IPS DF 19.7 (cell line): ENCODE measurements at places on chromosomes 1 and 21.

DNA sequence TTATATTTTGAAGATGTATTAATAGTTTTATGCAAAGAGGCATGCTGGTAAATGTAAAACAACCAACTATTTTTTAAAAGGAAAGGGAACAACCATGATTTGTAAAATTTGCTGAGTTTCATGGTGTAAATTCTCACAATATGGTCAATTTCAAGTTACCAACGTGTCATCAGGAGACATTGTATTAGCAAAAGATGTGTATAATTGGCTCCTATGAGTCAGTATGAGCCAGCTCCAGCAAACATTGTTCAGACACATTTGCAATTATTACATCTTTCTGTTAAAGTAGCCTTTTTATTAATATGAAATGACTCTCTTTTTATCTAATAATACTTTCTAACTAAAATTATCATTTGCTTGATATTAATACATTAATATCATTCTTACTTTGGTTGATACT is 15.3 kb downstream of the CFH start:
- no peak for DNase-seq

- DNase-seq: no peak
These were observed 545 bp upstream of the PEF1 start for GRCh38 chr1:31645274-31645568.

GRCh38 chr1:17527036-17527914 is 12.2 kb upstream of the ARHGEF10L start:
- no peak for DNase-seq

- DNase-seq: no peak
These were observed 165.8 kb upstream of the CAMK1G start for GRCh38 chr1:209417761-209418160.

GRCh38 chr1:224914292-224914900 is 15.1 kb upstream of the DNAH14 start:
- DNase-seq: no peak

- DNase-seq: no peak
These were observed 36.4 kb upstream of the TARBP1 start for GRCh38 chr1:234515411-234515810.

GRCh38 chr1:187839873-187840272 is 1011.1 kb downstream of the PLA2G4A start:
- DNase-seq: no peak

DNA sequence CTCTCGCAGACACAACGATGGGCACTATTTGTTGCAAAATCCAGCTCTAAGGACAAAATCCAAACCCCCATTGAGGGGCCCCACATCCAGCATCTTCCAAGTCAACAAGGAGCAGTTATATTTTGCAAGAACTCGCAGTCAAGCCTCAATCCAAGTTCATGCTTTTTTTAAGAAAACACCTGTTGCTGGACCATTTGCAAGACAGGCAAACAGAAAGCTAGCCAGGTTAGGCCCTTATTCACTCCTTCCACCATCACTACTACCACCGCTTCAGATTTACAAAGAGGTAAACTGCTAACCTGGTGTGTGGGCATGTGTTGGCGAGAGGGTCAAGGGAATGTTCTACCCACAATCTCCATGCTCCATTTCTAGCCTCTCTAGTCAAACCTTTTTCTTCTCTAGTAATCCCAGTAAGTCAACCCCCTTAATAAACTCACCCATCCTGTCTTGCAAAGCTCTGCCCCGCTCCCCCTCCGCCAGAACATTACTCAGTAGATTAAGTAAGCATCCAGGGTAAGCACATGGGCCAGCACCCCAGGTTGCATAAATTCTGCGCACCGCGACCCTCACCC is 703 bp downstream of the ERI3 start:
- DNase-seq: no peak

DNA sequence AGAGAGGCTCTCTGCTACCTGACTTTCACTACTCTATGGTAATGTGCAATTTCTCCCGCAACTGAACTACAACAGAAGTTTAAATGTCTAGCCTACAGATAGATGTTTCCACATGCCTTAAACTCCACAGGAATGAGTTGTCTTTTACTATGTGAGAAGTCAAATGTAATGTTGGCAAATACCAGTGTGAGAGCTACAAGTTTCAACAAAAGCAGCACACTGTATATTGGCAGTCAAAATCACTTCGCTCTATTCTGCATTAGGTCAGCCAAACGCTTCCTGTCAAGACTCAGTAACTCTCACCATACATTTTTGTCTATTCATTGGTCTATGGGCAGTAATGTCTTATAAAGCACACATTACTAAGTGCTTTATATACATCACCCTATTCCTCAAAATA is 41.9 kb downstream of the LUZP1 start:
- no peak for DNase-seq

- DNase-seq: no peak
These were observed 26.2 kb downstream of the RSBN1 start for GRCh38 chr1:113786069-113786468.

- DNase-seq: no peak
These were observed 17.5 kb downstream of the NEK7 start for GRCh38 chr1:198174297-198174696.

DNA sequence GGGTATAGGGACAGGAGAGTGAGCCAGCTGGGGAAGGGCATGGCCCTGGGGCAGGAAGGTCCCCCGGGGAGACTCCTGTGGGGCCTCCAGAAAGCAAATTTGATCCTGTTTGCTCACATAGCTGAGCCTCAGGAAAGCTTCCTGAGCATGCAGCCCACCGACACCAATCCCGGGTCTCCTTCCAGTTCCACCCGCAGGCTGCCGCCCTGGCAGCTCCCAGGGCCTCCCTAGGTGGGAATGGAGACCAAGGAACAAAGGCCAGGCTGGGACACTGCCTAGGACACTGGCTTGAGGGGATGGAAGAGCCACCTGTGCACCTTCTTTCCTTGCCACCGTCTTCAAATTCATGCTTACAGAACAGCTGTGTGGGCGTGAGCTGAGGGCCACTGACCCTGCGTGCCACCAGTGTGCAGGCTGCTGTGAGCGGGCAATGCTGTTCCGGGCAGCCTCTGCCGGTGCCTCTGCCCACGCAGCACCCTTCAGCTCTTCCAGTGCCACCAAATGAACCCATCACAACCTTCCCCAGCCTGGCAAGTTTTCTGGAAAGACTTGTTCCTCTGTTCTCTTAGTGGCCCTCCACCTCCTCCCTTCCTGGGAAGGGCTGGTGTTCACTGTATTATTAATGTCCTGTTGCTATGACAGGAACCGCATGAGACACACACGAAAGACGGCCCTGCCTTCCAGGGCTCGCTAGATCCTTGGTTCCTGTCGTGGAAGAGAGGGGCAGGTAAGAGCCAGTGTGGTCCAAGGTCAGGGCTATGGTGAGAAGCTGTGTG is 53.6 kb downstream of the ACBD3 start:
- DNase-seq: no peak

- DNase-seq: no peak
These were observed 3.6 kb downstream of the LEPR start for GRCh38 chr1:65423884-65424572.

- no peak for DNase-seq
These were observed 35.8 kb upstream of the VCAM1 start for GRCh38 chr1:100683448-100684349.

GRCh38 chr1:24708938-24709337 is 36.3 kb upstream of the CLIC4 start:
- no peak for DNase-seq

- DNase-seq: no peak
These were observed 147.3 kb downstream of the TLR5 start for GRCh38 chr1:222995620-222996309.

- DNase-seq: no peak
These were observed 104.8 kb upstream of the KRTAP19-8 start for GRCh38 chr21:31143036-31143435.

DNA sequence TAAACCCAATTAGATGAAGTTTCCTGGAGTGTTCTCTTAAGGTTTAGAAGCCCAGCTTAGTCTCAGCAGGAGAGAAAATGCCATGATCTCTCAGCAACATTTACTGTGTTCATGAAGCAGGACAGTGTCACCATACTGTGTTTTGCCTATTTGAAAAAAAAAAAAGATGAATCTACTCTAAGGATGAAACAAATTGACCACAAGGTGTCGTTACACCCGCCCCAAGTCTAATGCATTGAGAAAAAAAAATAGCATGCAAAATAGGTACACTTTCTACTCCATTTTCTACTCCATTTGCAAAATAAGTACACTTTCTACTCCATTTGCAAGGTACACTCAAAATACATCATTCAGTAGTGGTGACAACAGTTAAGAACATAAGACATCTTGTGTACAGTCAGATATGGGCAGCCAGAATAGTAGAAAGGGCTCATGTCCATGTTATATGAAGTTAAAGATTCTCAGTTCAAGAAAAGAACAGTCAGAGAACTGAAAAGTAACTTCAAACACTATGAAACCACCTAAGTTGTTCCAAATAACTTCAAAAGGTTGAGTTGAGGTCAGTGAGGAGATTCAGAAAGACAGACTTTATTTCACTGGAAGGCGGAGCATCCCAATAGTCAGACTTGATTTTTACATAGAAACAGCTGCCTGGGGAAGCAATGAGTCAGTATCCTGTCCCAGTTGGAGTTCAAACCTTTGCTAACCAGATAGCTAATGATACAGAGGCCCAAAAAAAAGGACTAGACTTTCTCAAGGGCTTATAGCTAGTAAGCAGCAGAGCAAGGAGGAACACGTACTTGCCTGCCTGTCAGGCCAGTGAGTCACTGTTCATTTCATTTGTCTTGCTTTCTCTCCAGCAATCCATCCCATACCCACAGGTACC is 13.3 kb downstream of the PLPPR5 start:
- DNase-seq: no peak

DNA sequence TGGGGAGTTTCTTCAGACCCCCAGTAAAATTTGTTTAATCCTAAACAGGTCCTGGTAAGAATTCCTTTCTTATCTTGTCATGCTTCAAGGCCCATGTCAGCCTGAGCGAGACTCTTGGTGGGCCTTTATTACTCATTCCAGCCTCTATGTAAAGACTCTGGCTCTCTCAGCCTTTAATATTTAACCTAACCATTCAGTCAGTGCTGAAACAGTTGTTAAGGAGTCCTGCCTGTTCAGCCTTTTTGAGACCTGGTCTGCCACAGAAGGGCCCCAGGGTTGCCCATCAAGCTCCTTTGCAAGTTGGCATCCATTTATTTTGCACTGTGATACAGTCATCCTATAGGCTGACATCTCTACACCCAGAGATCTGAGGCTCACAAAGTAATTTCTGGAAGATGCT is 107.7 kb upstream of the VANGL1 start:
- no peak for DNase-seq

- DNase-seq: no peak
These were observed 104.9 kb downstream of the CRYAA start for GRCh38 chr21:43273708-43274021.

DNA sequence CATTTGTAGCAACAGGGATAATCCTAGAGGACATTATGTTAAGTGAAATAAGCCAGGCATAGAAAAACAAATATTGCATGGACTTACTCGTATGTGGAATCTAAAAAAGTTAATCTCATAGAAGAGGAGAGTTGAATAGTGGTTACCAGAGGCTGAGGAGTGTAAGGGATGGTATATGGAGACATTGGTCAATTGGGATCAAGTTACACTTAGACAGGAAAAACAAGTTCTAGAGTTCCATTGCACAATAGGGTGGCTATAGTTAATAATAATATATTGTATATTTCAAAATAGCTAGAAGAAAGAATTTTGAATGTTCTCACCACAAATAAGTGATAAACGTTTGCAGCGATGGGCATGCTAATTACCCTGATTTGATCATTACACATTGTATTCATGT is 354.6 kb downstream of the SEC16B start:
- DNase-seq: no peak

DNA sequence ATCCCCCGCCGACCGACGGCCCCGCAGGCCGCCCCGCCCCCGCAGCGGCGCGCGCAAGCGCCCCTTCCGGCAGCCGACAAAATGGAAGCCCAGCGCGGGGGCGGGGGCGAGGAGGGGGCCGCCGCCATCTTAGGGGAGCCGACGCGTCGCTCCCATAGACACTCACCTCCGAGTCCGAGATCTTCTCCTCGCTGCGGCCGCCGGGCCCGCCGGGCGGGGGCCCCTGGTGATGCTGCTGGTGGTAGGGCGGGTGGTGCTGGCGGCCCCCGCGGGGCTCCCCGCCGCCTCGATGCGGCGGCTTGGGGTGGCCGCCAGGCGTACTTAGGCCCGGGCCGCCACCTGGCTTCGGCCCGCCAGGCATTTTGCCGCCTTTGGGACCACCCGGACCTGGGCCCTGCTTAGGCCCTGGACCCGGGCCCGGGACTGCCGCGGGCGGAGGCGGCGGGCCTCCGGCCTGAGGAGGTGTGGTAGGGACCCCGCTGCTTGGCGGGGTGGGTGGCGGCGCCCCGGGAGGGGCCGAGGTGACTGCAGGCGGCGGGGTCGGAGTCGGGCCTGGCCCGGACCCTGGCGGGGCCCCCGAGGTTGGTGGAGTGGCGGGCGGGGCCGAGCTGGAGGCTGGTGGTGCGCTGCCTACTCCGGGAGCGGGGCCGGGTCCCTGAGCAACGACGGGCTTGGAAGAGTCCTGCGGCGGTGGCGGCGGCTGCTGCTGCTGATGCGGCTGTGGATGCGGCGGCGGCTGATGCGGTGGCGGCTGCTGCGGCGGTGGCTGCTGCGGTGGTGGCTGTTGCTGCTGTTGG is 691 bp downstream of the SFPQ start:
- no peak for DNase-seq

DNA sequence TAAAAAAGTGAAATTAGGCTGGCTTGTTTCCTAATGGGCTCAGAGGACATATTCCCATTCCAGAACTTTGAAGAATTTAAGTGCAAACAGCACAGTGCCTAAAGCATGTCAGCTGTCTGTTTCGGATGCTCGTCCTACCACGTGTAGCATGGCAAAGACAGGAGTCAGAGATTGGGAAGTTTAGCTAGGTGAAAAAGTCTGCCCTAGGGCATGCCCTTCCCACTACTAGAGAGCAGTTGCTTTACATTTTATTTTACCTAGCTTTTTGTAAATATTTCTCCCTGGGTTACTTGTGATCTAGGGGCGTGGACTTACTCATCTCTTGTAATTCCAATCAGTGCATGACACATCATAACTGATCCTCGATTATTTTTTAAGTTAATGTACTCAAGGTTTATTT is 111.1 kb downstream of the LMO4 start:
- no peak for DNase-seq

DNA sequence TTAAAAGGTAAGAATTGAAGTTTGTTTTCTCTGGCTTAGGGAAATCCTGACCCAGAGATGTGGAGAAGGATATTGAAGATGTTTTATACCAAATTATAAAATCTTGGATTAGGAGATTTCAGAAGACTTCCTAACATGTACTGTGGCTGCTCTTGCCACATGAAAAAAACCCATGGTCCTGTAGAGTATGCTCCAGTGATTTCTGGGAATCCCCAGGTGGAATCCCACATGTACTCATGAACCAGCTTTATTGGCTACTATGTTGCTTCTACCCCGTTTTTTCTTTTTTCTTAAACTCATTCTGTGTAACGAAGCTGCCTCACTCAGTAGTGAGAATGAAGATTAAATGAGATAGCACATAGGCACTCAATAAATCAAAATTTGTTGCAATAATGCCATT is 132.7 kb upstream of the SGIP1 start:
- no peak for DNase-seq
